Activated gamma-delta T cell treated with anti-CD3 and anti-CD28 coated beads, Interleukin-2, amount 50 U/mL, for 16 hours (primary cell): ENCODE measurements at places on chromosomes 7 and 10.
A peak's percentile ranks its signal among the peaks of the same experiment; 100 is the strongest.

- no peak for DNase-seq
These were observed 40.9 kb downstream of the GBF1 start for GRCh38 chr10:102286216-102286615.

DNA sequence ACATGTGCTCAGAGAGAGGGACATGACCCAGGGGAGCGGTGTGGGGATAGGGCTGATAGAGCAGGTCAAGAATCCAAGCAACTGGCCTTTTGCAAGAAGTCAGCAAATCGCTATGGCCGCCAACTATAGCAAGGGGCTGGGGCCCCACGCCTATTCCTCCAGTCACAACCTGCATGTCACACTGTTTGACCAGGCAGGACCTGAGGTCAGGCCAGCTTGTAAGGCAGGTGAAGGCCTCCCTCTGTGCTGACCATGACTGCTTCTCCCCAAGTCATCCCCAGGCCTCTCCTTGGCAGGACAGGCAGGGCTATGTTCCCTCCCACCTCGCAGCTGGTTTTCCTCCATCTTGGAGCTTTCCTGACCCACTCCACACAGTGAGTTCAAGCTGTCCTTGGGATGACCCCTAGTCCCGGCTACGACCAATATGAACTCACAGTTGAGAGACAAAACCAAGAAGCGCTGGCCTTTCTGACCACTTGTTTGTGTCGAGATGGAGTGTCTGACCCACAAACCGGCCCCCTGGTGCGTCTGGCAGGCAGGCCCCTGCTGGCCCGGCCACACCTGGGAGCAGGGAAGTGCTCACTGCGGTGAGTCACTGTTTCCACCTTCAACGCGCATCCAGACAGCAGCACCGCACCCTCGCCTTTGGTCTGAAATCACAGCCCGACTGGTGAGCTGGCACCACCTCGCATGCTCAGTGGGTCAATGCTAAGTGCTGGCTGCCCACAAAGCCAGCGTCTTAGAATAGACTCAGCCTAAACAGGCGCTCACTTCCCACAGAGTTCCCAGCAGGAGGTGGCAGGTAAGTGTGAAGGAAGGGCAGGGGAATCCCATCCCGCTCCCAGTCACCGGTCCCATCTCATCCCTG is 81.4 kb downstream of the VWA2 start:
- DNase-seq: no peak

GRCh38 chr10:112141292-112141691 is 42.3 kb downstream of the GPAM start:
- no peak for DNase-seq

- no peak for DNase-seq
These were observed 29.6 kb upstream of the DKK1 start for GRCh38 chr10:52284416-52285013.

DNA sequence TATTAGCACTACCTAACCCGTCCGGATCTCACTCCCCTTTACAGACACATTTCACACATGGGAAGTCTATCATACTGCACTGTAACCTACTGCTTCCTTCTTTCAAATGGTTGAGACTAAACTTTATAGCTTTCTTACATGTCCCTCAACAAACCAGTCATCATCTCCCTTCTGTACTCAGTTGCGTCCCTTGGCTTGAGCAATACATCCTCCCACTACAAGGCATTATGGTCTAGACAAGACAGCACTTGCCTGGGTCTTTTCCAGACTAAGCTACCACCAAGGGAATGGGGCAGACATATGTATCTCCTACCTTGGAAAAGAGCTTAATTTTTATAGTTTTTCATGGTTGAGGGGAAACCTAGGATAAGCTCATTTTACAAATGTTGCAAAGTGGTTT is 575.2 kb downstream of the KCNMA1 start:
- no peak for DNase-seq

- no peak for DNase-seq
These were observed 2.7 kb downstream of the MAP3K8 start for GRCh38 chr10:30436671-30437030.

- no peak for DNase-seq
These were observed 912.0 kb downstream of the SORCS1 start for GRCh38 chr10:106252541-106252940.

- DNase-seq: peak; percentile 73
These were observed 585 bp upstream of the POP7 start for GRCh38 chr7:100705320-100705752.

GRCh38 chr10:78539247-78539766 is 505.6 kb downstream of the RPS24 start:
- no peak for DNase-seq

GRCh38 chr10:97197030-97197500 is 11.3 kb upstream of the SLIT1 start:
- DNase-seq: no peak
